ENCODE measurements at places on chromosomes 5 and 9.

- DNase-seq, result no peak
These were observed 59.7 kb downstream of the SEMA4D start for GRCh38 chr9:89438194-89438593.

DNA sequence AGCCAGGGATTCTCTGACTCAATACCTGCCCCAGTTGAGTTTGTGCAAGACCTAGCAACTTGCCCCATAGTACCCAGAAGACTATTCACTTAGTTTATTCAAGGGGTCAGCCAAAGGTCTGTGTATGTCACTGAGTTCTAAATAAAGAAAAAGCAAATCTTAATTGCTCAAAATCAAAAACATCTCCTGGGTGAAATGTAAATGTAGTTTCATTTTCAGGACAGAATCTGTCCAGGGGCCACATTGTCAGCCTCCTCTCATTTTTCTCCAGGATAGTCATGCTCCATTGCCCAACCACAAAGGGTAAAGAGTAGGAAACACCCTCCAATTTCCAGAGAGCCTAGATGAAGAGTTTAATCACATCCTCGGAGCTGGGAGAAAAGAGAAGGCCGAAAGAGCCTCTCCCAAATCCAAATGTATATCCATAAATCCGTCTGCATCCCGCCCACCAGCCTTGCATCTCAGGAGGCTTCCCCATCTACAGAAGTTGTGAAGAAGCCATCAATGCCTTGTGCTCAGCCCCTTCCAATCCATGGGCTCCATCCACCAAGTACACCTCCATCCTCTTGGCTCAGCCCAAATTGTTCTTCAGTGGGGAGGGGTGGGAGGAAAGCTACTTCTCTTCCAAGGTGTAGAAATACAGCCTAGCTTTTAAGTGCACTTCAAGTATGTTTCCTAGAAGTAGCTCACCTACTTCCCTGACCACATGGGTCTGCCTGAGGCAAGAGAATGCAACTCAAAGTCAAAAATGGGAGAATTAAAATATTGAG lies 26.9 kb downstream of the ADAM19 start:
- no peak for DNase-seq

GRCh38 chr9:135665795-135666189 lies 2.7 kb downstream of the LCN9 start:
- DNase-seq, result no peak

GRCh38 chr5:103280967-103281366 lies 22.4 kb downstream of the MACIR start:
- no peak for DNase-seq

Measured in cortex of kidney (tissue), 1 donor.